ENCODE measurements at places on chromosomes 13 and 19.

- DNase-seq, result no peak
Observed at GRCh38 chr13:40329781-40330485, 336.5 kb downstream of the FOXO1 start.

- DNase-seq, result no peak
Observed at GRCh38 chr19:46823049-46823448, 27.6 kb downstream of the AP2S1 start.

- DNase-seq, result no peak
Observed at GRCh38 chr13:50757008-50757407, 86.5 kb downstream of the DLEU7 start.

DNA sequence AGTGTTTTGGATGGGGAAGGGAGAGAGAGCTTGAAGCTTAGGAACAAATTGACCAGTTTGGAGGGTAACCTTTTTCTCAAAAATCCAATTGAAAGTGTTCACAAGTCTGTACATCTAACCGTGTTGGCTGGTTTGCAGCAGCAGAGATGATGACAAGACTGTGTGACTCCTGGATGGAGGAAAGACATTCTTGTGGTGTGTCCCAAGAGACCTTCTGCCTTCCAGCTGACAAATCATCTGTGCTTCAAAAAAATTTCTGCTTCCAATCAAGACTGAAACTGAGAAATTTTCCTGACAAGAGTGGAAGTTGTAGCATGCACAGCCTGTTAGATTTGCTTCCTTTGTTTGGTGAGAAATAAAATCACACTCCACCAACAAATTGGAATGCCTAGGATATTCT lies 56.2 kb downstream of the LACC1 start:
- DNase-seq, result no peak

DNA sequence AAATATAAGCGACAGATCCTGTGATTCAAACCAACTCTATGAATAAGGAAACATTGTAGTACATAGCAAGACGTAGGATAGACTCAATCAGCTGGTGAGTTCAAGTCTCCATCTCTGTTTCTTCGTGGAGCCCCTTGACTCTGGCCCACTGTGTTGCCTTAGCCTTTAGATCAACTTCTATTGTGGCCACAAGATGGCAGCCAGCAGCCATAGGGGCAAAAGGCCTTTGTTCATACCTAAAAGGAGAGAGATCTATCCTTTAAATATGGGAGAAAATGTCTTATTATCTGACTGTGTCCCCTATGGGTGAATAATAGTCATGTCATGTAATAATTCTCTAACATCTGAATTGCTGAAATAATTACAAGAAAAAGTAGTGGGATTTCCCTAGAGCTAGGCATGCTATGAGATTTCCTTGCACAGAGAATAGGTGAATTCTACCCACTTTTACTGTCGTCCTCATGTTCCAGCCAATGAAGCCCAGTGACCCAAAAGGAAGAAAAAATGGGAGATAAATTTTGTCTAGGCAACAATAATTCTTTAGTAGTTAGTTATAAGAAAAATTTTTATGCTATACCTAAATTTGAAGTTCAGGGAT lies 129.4 kb downstream of the PCDH20 start:
- no peak for DNase-seq

- DNase-seq, result peak; percentile 89
Observed at GRCh38 chr19:15177269-15178116, 23.3 kb downstream of the NOTCH3 start.

DNA sequence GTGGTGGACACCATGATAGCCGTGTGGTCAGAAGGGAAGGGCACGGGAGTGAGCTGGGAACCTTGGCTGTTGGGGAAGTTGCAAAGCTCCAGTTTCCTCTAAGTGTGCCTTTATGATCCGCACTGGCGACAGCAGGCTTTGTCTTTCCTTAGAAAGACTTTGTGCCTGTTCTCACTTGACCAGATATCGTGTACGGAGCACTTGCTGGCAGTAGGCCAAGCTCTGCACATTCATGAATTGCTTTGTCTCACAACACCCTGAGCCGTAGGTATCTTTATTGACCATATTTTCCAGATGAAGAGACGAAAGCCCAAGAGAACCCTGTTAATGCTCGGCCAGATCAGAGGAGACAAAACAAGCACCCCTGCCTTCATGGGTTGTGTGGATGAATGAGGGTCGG lies 15.1 kb downstream of the CUL4A start:
- no peak for DNase-seq

DNA sequence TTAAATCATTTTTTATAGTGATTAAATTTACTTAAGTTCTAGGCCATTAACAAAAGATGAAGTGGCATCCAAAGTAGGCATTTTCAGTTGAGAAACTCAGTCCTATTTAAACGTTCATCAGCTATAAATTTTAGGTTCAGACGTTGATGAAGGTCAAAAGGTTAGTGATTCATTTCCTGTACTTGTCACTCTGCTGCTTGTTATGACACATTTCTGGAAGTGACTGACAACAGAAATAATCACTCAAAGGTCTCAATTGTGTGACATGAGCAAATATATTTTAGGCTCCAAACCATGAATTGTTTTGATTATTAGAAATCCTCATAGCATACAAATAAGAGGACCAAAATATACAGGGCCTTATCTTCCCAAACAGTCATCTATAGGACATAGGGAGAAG lies 10.3 kb upstream of the EDNRB start:
- DNase-seq, result no peak

DNA sequence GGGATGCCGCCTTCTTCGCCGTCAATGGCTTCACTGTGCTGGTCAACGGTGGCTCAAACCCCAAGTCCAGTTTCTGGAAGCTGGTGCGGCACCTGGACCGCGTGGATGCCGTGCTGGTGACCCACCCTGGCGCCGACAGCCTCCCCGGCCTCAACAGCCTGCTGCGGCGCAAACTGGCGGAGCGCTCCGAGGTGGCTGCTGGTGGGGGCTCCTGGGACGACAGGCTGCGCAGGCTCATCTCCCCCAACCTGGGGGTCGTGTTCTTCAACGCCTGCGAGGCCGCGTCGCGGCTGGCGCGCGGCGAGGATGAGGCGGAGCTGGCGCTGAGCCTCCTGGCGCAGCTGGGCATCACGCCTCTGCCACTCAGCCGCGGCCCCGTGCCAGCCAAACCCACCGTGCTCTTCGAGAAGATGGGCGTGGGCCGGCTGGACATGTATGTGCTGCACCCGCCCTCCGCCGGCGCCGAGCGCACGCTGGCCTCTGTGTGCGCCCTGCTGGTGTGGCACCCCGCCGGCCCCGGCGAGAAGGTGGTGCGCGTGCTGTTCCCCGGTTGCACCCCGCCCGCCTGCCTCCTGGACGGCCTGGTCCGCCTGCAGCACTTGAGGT lies 7.0 kb downstream of the MAP1S start:
- DNase-seq, result no peak

DNA sequence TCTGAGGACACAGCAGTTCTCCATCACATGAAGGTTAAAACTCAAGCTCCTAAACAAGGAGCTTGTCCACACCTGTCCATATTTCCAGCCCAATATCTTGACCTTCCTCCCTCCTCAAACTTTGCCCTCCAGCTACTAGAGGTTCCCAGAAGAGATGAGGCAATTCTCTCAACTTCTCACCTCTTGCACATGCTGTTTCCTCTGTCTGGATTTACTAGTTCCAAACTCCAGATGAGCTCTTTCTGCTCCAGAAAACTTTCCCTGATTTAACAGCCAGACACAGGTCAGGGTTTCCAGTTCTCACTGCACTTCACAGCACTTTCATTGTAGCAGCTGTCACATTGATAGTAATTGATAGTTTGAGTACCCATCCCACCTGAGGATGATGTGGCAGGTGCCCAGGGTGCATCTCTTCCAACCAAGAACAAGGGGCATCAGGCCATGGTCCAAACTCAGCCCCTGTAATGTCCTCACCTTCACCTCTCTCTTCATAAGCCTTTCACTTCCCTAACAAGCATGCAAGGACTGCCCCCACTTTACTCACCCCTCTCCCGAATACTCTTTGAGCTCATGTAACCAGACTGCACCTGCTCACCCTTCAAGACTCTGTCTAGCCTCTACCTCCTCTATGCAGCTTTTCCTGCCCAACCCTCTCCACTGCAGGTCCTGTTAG lies 3.0 kb upstream of the WDFY2 start:
- no peak for DNase-seq

- DNase-seq, result no peak
Observed at GRCh38 chr19:21947775-21948174, 63.0 kb downstream of the ZNF208 start.

DNA sequence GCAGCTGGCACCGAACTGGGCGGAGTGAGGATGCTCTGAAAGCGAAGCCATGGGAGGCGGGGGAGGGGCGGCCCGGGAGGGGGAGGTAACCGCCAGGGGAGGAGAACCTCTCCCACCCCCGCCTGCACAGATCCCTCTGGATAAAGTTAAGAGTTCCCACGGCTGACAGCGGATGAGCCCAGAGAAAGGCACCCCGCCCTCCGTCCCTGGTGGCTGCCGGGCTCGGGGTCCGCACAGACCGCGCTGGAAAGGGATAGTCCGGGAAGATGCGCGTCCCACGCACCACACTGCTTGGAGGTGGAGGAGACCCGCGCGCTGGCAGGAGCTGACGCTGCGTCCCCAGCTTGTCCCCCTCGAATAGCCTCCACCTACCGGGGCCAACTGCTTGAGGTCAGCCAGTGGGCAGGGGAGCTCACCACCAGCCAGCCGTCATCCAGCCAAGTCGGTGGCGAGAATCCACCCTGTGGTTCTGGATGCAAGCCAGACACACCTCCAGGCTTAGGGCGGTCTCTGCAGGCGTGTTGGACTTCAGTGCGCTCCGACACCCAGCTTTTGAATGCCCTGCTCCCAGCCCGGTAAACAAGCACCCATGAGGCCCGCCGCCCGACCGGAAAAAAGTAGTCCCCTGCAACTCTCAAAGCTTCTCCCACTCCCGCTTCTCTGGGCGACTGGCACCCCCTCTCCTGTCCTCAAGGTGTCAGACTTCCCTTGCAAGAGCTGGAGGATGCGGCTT lies at the start of gene TRPC4:
TSS of gene TRPC4 (minus strand) at position 17 of the 733 bp plus-strand sequence. CDS start 86,439 bp downstream, outside the sequence.
- DNase-seq, result no peak

- DNase-seq, result peak; percentile 92
Observed at GRCh38 chr19:40598121-40598917, 2.9 kb upstream of the LTBP4 start.

DNA sequence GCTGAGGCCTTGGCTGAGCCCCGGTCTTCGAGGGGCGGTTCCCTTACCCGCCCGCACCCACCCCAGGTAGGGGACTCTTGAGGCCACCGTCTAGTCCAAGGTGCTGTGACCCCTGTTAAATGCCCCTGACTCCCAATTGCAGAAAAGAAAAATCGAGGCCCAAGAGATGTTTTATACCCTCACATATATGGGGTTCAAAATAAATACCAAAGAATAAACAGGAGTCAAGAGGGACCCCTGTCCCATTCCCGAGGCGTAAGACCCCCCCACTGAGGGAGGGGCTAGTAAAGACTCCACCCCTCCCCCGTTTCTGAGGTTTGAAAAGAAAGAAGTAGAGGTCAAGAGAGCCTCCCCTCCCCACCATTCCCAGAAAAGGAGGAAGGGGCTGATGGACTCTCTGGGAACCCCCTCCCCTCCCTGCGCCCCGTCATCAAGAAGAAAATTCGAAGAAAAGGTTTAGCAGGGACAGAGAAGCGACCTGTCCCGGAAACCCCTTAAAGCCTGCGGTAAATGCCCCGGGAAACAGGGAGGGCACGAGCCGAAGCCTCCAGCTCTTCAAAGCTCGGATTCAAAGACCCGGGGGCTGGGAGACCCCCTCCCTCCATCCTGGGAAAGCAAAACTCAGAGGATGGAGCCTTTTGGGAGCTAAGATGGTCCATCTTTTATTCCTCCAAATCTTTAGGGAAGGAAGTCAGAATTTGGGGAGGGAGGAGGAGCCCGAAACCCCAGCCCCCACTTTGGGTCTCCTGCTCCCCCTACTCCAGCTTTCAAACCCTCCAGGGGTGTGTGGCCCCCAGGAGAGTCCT lies 755 bp upstream of the RAB3A start:
- no peak for DNase-seq

- DNase-seq, result no peak
Observed at GRCh38 chr13:80695841-80696240, 354.9 kb upstream of the SPRY2 start.

DNA sequence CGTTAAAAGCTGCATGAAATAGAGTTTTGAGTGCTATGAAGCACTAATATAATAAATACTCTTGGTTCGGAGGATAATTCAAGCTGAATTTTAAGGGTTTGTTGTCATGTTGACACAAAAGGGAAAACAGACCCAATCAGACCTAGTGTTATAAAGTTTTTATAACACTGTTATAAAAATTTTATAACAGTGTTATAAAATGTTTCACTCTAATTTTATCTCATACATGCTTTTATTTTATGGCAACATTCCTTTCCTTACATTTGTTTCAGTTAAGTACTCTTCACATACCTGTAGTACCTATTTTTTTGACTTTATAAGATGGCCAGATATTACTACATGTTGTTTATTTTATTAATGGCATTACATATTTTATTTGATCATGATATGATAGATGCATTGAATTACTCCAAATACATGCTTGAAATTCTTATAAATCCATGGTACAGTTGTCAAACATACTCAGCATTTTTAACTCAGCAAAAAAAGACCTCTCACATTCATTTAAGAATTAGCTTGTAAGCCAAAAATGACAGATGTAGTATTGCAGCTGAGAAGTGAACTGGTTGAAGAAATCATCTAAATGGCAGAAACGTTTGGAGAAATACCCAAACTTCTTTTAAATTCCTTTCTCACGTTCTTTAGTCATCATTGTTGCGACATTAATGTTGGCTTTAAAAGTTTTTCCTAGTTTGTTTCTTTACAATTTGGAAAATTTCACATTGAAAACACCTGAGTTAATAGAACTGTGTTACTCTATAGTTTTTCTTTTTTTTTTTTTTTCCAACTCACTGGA lies 104.5 kb downstream of the PIBF1 start:
- DNase-seq, result no peak

DNA sequence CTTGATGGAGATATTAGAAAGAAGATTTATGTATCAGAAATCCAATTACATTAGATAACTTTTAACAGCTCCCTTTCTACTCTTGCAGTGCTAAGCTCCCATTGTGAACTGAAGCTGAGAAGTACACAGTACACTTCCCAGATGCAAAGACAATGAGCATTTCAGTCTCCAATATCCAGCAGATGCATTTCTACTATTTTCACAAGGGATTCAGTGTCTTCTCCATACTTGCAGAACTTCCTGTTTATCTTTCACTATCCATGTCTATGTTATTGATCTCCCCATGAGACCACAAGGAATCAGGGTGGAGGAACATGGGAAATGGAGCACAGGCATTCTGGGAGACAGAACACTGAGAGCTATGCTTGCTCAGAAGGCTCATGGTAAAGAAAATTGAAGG lies 207.5 kb downstream of the ENOX1 start:
- DNase-seq, result no peak

DNA sequence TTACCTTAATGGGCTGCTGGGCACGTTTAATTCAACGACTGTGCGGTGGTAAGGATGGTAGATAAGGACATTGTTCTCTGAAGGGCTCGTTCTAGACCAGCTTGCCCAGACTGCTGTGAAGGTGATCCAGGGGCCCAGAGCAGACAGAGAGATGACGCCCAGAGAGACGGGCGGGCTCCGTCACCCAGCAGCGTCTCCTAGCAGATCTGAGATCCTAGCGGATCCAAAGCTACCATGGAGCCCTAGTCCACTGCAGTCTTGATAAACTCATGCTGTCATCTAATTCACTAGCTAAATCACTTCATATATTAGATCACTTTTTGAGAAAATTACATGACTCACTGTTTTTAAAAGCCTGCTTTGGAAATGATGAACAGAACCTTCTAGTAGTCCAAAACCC lies 21.5 kb downstream of the COL4A2 start:
- DNase-seq, result no peak

GRCh38 chr13:79658333-79658975 lies 177.5 kb downstream of the NDFIP2 start:
- no peak for DNase-seq

GRCh38 chr13:59425211-59425741 lies 738.5 kb downstream of the DIAPH3 start:
- no peak for DNase-seq

GRCh38 chr13:43316946-43317353 lies 293.6 kb downstream of the DNAJC15 start:
- no peak for DNase-seq
